ENCODE measurements at places on chromosomes 1 and 21.

- DNase-seq = no peak
Measured at GRCh38 chr21:45116066-45116465, 41.7 kb downstream of the ADARB1 start.

- DNase-seq = no peak
Measured at GRCh38 chr1:171863531-171863930, 22.2 kb downstream of the DNM3 start.

- DNase-seq = peak; percentile 17
Measured at GRCh38 chr1:29677028-29678024, 441.0 kb downstream of the PTPRU start.

GRCh38 chr1:6961289-6961688 is 176.0 kb downstream of the CAMTA1 start:
- DNase-seq = no peak

- no peak for DNase-seq
Measured at GRCh38 chr1:28790377-28791035, 21.5 kb upstream of the OPRD1 start.

- DNase-seq = no peak
Measured at GRCh38 chr1:43238991-43239469, 30.8 kb upstream of the TMEM125 start.

GRCh38 chr1:153349363-153350320 is 1.0 kb upstream of the PGLYRP4 start:
- no peak for DNase-seq

DNA sequence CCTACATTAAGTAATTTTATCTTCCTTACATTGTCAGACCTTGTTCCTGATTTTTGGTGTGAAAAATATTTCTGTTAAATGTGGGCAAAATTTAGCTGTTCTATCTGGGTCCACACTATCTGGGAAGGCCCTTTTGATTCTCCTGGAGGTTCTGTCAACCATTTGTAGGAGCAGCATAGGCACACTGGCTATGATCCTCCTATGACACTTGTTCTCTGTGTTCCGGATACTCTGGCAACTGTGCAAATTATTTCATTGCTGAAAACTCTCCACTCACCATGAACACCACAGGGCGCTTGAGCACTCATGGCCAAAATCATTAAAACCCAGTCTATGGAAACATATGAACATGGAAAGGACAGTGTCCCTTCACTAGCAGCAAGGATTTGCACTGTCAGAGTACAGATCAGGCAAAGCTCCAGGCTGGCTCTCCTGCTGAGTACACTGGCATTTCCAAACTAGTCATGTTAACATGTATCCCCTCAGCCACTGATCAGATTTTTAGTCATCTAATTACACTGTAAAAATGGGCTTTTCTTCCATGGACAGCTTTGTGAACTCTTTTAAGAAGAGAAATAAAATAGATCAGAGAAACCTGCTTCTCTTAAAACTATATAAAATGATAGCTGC is 43.9 kb upstream of the SGIP1 start:
- DNase-seq = no peak
